ENCODE measurements at places on chromosomes 13 and 19.

DNA sequence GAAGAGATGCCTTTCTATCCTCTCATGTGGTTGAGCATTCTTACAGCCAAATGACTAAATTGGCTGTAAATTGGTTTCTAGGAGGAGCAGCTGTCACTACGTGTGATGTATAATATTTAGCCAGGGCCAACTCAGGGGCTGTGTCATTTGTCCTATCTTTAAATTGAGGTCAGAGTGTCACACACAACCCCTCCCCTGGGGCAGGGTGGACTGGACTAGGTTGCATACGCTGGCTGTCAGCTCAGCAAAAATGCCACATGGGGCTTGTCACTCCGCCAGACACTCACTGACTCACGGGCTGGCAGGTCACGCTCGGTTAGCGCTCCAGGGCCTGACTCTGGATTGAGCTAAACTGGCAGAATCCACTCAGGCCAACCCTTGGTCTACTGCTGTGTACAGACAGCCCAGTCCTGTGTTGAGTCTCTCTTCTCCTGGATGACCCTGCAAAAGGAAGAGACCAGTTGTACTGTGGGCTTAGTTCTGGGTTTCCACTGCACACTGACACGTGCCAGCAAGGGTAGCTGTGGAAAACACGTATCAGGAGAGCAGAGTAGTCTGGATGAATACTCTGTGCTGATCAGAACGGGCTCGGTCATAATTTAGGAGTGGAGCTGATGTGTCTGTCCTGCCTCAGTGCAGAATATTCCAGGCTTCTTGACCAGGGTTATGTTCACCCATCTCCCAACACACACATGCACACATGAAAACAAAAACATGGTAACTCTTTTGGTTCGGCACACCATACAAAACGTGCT is 29.1 kb downstream of the SHISA2 start:
- DNase-seq, result peak; percentile 32

- no peak for DNase-seq
Observed at GRCh38 chr13:45416516-45417128, 1.6 kb downstream of the SLC25A30 start.

GRCh38 chr13:53445686-53446085 is 417.1 kb downstream of the OLFM4 start:
- DNase-seq, result no peak

DNA sequence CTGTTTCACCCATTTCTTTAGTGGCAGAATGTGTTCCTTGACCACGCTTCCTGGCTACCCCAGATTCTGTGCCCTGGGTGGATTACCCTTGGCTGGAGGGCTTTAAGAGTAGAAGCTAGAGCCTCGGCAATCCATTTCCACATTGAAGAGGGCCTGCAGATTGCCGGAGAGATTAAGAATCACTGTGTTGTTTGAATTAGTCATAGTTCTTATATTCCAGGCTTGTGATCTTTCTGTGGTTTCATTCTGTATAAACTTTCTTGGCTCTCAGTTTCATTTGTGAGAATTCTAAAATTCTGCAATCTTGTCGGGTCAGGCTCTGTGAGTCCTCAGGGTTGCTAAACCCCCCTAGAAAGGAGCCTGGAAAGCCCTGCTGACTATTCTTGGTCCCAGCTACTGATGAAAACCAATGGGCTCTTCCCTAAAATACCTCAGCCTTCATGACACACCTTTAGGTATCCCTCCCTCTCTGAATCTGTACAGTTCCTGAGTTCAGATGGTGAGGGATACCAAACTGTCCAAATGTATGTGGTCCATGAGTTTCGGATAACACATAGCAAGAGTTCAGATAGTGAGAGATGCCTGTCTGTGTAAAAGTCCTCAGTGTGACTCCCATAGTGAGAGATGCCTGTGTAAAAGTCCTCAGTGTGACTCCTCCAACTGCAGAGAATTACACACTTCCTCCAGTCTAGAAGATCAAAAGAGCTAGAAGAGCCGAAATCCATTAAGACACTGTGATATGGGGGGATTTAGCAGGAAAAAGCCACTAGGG is 4.3 kb downstream of the PHF11 start:
- DNase-seq, result no peak

DNA sequence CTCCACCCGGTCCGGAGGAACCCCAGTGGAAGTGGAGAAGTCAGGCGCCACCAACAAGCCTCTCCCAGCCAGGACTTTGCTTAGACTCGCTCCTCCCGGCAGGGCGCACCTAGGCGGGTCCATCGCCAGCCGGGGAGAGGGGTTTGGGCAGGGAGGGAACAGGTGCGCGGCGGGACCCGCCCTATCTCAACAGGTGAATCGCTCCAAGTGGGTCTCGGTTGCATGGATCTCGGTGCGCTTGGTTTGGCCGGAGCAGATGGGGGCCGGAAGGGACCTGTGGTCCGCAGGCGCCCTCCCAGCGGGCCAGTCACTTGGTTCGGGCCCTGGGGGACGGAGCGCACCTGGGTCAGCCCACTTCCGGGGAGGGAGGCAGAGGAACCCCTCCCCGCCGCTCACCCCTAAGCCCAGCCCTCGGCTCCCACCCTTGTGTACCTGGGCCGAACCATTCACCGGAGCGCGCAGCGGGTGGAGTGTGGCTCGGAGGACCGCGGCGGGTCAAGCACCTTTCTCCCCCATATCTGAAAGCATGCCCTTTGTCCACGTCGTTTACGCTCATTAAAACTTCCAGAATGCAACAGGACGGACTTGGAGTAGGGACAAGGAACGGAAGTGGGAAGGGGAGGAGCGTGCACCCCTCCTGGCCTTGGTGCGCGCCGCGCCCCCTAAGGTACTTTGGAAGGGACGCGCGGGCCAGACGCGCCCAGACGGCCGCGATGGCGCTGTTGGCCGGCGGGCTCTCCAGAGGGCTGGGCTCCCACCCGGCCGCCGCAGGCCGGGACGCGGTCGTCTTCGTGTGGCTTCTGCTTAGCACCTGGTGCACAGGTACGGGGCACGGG is at the start of gene LSR:
TSS of gene LSR (plus strand) at position 693 of the 836 bp plus-strand sequence. CDS start at position 714, 21 bp downstream.
- DNase-seq, result peak; percentile 96

DNA sequence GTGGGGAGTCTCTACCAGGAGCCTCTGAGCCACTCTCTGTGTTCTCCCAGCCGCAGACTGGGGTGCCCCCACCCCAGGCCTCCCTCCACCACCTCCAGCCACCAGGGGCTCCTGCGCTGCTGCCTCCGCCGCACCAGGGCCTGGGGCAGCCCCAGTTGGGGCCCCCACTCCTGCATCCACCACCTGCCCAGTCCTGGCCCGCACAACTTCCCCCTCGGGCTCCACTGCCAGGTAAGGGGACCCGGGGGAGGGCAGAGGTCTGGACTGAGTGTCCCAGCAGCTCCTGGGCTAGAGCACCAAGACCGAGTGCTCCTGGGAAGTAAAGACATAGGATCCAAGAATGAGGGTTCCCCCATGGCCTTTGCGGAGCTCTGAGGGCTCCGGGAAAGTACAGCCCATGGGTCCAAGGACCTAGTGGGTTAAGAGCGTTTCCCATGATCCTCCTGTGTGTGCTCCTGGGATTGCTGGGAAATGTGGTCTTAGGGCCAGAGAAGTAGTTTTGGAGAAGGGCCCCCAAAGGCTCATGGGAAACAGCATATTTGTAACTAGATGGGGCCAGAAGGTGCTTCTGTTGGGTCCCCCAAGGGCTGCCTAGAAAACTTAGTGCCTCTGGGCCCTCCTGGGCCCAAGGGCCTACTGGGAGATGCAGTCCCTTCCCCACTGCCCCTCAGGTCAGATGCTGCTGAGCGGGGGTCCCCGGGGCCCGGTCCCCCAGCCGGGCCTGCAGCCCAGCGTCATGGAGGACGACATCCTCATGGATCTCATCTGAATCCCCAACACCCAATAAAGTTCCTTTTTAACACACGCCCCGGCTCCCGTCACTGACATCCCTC is 14.6 kb upstream of the PTOV1 start:
- DNase-seq, result no peak

GRCh38 chr13:110446575-110446890 is 115.0 kb downstream of the RAB20 start:
- no peak for DNase-seq

DNA sequence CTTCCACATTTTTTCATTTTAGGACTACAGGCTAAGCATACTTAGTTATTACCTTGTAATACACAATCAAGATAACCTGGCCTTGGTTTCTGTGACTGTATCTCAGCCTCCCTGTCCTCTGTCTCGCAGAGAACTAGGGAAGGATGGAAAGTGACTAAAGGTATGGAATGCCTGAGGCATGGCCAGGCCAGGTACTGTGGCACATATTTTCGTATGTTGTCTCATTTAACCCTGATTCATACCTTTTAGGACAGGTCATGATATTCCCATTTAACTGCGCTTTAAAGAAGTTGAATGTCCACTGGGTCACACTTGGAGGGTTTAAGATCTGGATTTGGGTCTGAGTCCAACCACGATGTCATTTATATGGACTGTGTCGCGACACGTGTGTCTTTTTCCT is 322.6 kb downstream of the SHISA2 start:
- DNase-seq, result no peak

DNA sequence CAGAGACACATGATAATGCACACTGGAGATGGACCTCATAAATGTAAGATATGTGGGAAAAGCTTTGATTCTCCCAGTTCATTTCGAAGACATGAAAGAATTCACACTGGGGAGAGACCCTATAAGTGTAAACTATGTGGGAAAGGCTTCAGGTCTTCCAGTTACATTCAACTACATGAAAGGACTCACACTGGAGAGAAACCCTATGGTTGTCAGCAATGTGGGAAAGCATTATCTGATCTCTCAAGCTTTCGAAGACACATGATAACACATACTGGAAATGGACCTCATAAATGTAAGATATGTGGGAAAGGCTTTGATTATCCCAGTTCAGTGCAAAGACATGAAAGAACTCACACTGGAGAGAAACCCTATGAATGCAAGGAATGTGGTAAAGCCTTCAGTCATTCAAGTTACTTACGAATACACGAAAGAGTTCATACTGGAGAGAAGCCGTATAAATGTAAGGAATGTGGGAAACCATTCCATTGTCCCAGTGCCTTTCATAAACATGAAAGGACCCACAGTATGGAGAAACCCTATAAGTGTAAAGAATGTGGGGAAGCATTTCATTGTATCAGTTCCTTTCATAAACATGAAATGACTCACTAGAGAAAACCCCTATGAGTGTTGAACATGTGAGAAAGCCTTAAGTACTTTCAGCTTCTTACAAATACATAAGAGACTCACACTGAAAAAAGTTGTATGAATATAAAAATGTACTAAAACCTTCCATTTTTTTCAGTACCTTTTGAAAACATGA is 14.7 kb downstream of the ZNF441 start:
- no peak for DNase-seq

DNA sequence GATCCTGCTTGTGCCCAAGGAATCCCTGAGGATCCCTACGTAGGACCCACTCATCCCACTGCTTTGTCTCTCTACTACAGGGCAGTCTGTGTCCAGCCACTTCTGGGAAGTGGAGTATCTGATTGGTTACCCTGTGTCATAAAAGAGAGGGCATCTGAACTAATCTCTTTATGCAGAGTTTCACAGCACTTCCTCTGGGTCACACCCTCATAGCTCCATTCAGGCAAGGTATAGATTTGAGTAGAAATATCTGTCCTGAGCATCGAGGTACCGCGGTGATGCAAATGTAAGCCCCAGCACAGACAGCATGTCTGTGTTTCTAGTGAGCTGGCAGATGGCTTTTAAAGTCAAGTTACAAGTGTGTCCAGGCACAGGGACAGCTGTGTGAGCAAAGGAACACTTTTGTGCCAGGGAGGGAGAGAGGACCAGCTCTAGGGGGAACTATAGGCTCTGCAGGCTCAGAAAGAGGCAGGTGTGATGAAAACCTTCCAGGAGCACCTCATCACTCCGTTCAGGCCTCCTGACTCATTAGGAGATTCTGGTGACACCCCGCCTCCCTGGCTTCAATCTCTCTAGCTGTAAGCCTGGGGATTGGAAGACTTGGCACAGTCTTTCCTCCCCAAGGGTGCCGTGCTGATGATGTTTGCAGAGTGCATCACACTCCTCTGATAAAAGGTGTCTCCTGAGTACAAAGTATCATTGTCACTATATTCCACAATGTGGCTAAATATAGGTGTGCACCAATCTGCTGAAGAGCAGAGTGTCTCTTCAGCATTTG is 84.3 kb upstream of the UBL3 start:
- DNase-seq, result no peak
